ENCODE measurements at places on chromosomes 2 and 18. TPM values are rescaled to one million over a fixed set of nuclear protein-coding genes. Genes with fewer than 3 reads are reported as not detected.

DNA sequence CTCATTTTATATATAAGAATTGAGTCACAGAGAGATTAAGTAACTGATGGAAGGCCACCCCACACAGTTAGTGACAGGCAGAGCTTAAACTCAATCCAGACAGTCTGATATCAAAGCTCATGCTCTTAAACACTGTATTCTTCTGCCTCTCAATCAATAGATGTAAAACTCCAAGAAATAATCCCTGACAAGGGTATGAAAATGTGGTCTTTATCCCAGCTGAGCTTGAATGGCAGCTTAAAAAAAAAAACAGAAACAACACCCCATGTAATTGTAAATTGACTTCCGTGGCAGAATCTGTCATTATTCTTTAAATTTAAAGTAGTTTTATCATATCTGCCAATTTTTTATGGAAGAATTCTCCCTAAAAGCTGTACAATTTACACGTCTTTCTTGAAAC lies 60.1 kb downstream of the RAB27B start:
- H3K36me3 ChIP-seq, result no peaks in the 10 kb centered on the region
- no peaks in the 10 kb centered on the region for H3K27me3 ChIP-seq
- no peak overlapping the region for H3K27ac ChIP-seq
- H3K4me3 ChIP-seq, result no peak overlapping the region

- no peak overlapping the region for H3K4me3 ChIP-seq
- no peak overlapping the region for H3K27ac ChIP-seq
- no peaks in the 10 kb centered on the region for H3K27me3 ChIP-seq
- peaks cover 16% of the 10 kb centered on the region for H3K4me1 ChIP-seq
- no peak for DNase-seq
Observed at GRCh38 chr2:66069937-66070720, 364.8 kb upstream of the MEIS1 start.

GRCh38 chr2:10382354-10383061 lies 65.6 kb downstream of the ODC1 start:
- H3K4me1 ChIP-seq, result peaks cover 16% of the 10 kb centered on the region
- peak; percentile 46 for DNase-seq
- no peaks in the 10 kb centered on the region for H3K36me3 ChIP-seq

DNA sequence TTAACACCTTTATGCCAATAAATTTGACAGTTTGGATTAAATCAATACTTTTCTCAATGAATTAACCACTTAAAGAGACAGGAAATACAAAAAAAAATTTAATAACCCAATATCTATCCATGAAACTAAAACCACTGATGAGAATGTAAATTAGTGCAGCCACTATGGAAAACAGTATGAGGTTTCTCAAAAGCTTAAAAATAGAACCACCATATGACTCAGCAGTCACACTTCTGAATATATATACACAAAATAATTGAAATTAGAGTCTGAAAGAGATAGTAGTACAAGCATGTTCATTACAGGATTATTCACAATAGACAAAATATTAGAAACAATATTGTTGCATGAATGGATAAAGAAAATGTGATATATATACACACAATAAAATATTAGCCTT lies 382.1 kb upstream of the SETBP1 start:
- H3K27ac ChIP-seq, result no peak overlapping the region
- DNase-seq, result no peak
- H3K36me3 ChIP-seq, result no peaks in the 10 kb centered on the region
- H3K4me3 ChIP-seq, result no peak overlapping the region

HRH4 gene
- total RNA-seq, result 0.17 TPM

Measured in GM23338 (cell line).